Substantia nigra (tissue), 51 donors: ENCODE measurements at places on chromosomes 5 and 9.

GRCh38 chr9:8052991-8053390 is 253.4 kb upstream of the DMAC1 start:
- no peak for DNase-seq

GRCh38 chr9:124778575-124779367 is 1.8 kb downstream of the OLFML2A start:
- no peak for DNase-seq

GRCh38 chr5:109267283-109267682 is 142.5 kb downstream of the PJA2 start:
- no peak for DNase-seq

DNA sequence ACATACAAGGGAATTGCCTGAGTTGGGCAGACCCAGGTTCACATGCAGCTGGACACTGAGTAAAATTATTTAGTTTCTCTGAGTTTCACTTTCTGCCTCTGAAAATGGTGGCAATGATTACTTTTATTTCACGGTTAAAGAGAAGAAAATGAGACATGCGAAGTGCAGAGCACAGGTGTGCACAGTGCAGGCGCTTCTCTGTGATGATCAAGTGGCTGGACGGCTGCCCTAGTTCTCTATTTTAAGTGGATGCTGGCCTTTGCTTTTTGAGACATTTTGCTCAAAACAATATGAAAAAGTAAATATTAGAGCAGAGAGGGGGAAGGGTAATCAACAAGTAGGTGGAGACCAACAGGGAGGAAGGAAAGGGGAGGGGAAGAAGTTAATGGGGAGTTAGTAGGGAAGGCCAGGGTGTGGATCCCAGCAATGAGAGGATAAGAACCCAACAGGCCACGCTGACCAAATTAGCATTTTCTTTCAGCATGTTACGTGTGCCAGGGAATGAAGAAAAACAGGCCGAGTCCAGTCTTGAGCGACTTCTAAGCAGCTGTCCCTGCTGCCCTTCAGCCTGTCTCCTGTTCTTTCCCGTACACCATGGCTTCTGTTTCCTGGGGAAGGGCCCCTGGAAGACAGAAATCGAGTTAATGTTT is 16.1 kb downstream of the SNX18 start:
- peak; percentile 30 for DNase-seq

DNA sequence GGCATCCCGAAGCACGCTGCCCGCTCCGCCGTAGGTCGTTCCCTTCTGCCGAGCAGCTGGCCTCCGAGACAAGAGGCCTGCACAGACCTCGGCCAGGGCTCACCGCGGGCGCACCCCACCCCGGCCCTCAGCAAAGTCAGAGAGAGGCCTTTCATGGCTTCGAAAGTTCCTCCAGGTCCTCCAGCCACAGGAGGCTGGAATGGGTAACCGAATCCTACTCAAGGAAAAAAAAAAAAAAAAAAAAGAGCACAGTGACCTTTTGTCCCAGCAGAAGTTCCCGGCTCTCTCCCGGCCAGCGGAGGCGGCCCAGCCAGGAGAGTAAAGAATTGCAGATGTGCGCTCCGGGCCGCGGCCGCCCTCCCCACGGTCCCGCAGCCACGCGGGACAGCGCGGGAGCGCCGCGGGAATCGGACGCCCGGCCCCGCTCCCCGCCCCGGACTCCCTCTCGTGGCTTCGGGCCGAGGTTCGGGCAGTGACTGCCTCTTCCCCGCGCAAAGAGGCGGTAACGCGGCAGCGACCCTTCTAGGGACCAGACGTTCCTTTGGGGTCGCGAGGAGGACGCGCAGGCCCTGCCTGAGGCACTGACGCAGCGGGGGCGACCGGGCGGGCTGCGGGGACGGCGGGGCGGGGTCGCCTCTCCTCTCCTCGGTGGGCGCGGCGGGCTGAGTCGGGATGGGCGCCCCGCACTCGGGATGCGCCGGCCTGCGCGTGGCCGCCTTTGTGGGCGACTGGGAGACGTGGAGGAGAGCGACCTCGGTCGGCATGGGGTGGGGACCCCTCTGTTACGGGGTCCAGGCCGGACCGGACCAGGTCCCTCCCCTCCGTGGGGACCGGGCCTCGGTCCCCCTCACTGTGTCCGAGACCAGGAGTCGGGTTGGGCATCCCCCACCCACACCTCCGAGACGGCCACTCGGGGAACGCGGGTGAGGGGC is 754 bp downstream of the GFPT2 start:
- no peak for DNase-seq

GRCh38 chr5:174734571-174735497 is 10.5 kb downstream of the MSX2 start:
- DNase-seq = no peak

DNA sequence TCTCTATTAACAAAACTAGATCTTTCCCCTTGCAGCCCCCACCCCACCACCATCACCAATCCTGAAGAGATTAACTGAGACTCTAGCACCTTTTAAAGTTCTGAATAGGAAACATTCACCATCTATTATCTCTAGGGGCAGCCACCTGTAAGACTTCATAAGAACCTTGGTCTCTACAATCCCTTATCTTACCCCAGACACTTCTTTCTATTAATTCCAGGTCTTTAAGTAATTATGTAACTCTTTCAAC is 180.2 kb upstream of the FBXL17 start:
- DNase-seq = no peak

- no peak for DNase-seq
These were observed 26.9 kb downstream of the GALNT12 start for GRCh38 chr9:98834386-98834785.

GRCh38 chr9:28120626-28121025 is 547.3 kb upstream of the C9orf72 start:
- DNase-seq = no peak

GRCh38 chr5:121031491-121031890 is 567.4 kb downstream of the PRR16 start:
- no peak for DNase-seq

DNA sequence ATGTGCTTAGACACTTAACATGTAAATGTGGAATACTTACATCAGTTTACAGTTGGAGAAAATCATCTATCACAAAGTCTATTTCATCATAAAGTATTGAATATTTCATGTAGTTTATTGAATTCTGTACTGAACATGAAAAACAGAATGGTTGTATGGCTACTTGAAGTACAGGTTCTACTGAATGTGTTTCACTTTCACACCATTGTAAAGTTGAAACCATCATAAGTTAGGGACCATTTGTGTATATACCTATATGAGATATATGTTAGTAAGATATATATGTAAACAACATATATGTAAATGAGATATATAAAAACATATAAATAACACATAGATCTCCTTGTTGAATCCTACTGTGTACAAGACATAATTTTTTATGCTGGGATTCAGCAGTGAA is 63.0 kb upstream of the TAF11L2 start:
- no peak for DNase-seq

DNA sequence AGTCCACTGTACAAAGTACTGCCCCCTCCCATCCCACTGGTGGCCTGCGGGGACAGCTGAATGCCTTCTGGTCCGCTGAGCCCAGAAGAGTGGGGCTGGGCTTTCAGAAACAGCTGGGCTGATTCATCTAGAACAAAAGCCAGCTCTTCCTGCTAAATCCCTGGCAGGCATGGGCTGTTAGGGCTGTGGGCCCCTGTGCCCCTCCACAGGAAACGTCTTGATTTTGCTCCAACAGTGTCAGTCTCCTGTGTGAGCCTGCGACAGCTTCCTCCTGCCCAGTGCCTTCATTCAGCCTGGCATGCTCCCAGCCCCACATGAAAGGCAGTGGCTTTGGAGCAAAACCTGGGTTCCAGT is 6.9 kb upstream of the GSN start:
- peak; percentile 89 for DNase-seq

- no peak for DNase-seq
These were observed 84.3 kb upstream of the SLC1A3 start for GRCh38 chr5:36521838-36522745.

DNA sequence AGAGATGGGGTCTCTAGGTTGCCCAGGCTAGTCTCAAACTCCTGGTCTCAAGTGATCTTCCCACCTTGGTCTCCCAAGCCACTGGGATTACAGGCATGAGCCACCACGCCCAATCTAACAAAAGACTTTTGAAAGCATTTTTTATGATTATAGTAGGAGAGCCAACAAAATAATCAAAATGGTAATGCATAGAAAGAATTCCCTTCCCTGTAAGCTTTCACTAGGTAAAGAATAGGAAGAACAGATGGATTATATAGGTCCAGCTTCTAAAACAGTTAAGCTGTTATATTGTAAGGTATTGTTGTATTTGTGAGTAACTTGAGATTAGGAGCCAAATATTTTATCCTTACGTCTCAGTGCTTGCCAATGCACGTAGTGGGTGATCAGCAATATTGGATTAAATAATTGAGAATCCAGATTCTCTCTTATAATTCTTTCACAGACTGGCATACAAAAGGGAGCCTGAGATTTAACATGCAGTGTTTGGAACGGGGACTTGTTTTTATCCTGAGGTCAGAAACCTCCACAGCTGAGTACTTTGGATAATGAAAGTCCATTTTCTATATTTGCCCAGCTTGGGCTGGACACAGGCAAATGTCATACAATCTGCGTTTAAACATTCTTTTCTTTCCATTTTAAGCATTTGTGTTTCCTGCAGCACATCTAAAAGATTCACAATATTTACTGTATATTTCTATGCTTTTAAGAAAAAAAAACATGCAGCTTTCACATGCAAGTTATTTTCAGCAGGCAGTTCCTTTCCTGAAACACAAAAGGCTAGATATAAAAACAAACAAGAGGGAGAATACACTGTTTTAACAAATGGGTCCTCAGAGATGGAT is 238.4 kb downstream of the ARRDC3 start:
- DNase-seq = no peak

GRCh38 chr9:111926421-111926875 is 29.8 kb downstream of the UGCG start:
- DNase-seq = no peak

- no peak for DNase-seq
These were observed 990.6 kb upstream of the TYRP1 start for GRCh38 chr9:11702548-11702947.

DNA sequence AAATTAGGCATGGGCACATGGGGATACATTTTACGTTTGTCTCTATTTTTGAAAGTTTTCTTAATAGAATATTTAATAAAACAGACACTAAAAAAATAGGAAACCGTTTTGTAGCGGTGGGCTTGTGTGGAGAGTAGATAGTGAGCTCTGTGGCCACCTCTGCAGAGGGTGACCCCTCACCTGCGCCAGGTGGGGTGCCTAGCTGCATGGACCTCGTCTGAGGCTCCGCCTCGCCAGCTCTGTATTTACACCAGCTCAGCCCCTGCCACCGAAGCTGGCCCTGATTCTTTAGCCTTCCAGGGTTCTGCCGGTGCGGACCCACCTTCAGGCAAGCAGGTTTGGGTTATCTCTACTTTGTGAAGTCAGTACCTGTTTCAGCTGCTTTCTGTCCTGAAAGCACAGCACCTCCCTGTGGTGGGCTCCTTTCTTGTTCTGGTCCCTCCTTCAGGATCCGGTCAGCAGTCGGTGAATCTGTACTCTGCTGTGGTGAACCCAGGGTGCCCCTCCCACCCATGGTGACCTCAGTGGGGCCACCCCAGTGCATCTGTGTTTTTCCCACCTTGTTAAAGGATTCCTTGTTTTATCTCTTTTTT is 105.2 kb upstream of the CACNA1B start:
- DNase-seq = no peak

GRCh38 chr5:76820526-76820890 is 1.7 kb downstream of the F2RL1 start:
- DNase-seq = no peak

DNA sequence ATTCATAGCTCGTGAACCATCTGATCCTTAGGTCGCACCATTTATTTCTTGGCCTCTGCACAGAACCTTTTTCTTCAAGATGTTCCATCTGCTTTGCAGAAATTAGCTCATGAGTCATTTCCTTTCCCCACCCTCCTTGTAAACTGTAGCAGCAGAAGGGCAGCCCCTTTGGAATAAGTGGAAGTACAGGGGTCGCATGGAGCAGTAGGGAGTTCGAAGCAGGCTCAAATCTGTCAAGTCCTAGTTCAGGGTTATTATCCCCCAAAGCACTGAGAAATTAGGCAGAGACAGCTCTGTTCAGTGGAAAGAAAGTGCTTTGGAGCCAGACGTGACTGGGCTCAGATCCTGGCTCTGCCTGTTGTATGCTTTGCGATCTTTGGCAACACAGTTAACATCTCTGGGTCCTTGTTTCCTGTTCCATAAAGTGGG is 84.2 kb downstream of the SGCD start:
- no peak for DNase-seq

DNA sequence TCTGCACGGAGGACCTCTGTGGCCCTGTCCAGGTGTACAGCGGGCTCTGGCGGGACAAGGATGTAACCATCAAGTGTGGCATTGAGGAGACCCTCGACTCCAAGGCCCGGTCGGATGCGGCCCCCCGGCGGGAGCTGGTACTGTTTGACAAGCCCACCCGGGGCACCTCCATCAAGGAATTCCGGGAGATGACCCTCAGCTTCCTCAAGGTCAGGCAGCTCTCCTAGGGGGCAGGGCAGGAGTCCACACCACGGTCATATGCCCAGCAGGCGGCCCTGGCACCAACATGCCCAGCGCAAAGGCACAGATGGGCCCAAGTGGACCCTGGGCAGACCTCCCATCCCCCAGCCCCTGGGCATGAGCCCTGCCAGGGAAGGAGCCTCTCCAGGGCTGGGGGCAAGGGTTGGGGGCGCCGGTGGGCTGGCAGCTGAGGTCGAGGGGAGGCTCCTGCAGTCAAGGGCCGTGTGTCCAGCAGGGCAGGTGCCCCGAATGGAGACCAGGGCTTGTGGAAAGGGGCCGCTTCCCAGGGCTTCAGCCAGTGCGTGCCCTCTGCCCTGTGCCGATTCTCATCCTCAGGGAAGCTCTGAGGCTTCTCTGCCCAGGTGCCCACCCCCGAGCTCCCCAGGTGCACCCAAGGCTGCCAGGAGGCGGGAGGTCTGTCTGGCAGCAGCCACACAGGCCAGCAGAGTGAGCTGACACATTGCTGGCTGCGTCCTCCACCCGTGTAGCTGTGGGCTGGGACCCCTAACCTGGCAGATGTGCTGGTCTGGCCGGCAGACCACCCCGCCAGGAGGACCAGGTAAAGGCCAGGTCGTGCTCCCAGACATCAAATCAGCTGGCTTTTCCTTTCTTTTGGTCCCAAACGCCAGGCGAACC is 10.0 kb downstream of the DIPK1B start:
- DNase-seq = no peak

- DNase-seq = no peak
These were observed at the start of gene C5orf46 for GRCh38 chr5:147906326-147907095. TSS of gene C5orf46 (minus strand) at chr5:147906538. CDS start at chr5:147906501, 37 bp downstream.

- no peak for DNase-seq
These were observed 605.9 kb upstream of the KLF4 start for GRCh38 chr9:108095496-108095895.
